ENCODE measurements at places on chromosomes 2 and 18. TPM values are rescaled to one million over a fixed set of nuclear protein-coding genes. Genes with fewer than 3 reads are reported as not detected.

- no peak overlapping the region for H3K4me3 ChIP-seq
- no peaks in the 10 kb centered on the region for H3K36me3 ChIP-seq
- H3K27me3 ChIP-seq, result no peaks in the 10 kb centered on the region
Observed at GRCh38 chr2:102790091-102790455, 28.2 kb downstream of the TMEM182 start.

DNA sequence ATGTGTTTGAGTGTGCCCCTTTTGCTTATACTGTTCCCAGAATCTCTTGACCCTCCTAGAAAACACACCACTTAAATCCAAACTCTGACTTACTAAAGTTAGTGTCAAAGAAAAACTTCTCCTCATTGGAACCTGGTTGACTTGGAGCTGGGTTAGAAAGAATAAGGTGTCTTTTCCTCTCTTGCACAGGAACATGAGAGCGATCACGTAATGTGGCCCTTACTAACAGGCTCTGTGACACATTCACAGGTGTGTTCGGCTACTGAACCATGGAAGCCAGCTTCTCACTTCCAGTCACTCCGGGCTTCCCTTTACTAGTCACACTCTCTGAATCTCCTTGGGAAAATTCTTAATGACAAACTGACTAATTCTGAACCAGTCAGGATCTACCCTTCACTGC is 5.4 kb upstream of the POU3F3 start:
- DNase-seq, result no peak
- H3K4me1 ChIP-seq, result peaks cover 26% of the 10 kb centered on the region
- H3K36me3 ChIP-seq, result no peaks in the 10 kb centered on the region
- no peak overlapping the region for H3K4me3 ChIP-seq
- peaks cover 81% of the 10 kb centered on the region for H3K27me3 ChIP-seq
- no peak overlapping the region for H3K27ac ChIP-seq

DNA sequence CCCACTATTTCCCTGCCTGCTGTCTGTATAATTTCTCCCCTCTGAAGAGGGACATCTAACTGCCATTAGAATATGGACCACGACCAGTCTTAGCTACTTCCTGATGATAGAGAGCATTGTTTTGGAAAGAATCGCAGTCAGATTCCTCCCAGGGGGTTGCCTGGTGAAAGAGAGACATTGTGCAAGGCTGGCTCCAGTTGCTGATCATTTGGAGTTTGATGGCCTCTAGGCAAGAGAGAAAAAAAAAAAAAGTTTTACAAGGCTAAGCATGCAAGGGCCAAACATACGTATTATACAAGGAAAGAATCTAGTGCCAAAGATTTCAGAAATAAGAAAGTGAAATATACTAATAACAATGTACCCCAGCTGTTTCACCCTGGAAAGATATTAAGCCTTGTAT is 182.2 kb downstream of the CMPK2 start:
- no peak overlapping the region for H3K27ac ChIP-seq
- H3K4me1 ChIP-seq, result no peaks in the 10 kb centered on the region
- no peaks in the 10 kb centered on the region for H3K36me3 ChIP-seq
- H3K4me3 ChIP-seq, result no peak overlapping the region

SLC16A14 gene
- 0.56 TPM for total RNA-seq

GRCh38 chr2:1862608-1863280 is 118.4 kb upstream of the PXDN start:
- no peaks in the 10 kb centered on the region for H3K36me3 ChIP-seq
- H3K27ac ChIP-seq, result no peak overlapping the region
- no peak overlapping the region for H3K4me3 ChIP-seq
- no peak for DNase-seq
- H3K4me1 ChIP-seq, result peaks cover 7% of the 10 kb centered on the region
- H3K27me3 ChIP-seq, result peaks cover 64% of the 10 kb centered on the region

GRCh38 chr2:38091760-38092159 is 15.8 kb upstream of the CYP1B1 start:
- no peak overlapping the region for H3K4me3 ChIP-seq
- no peak for DNase-seq
- H3K27me3 ChIP-seq, result peaks cover 16% of the 10 kb centered on the region
- peaks cover 4% of the 10 kb centered on the region for H3K36me3 ChIP-seq
- peak overlapping the region; percentile 40 for H3K27ac ChIP-seq

DNA sequence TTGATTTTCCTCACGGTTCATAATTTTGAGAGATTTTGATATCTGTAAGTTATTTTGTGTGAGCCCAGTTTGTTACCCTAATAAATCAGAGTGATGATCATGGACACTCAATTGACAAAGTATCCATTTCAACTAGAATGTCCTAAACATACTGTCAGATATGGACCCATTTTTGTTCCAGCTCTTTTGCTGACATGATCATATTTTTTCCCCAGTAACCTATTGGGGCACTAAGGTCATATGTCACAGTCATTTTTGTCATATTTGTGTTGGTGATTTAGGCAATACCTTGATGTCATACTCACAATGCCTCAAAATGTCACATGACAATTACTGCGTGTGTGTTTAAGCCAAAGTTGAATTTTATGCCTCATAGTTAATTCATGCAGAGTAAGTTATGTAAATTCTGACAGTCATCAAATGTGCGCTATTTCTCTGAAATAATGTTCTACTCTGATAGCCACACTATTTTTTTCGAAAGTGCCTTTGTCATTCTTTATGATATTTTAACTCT is 218.7 kb downstream of the ARHGAP15 start:
- peaks cover 4% of the 10 kb centered on the region for H3K36me3 ChIP-seq
- DNase-seq, result no peak
- H3K27me3 ChIP-seq, result no peaks in the 10 kb centered on the region
- H3K4me1 ChIP-seq, result peaks cover 6% of the 10 kb centered on the region

DNA sequence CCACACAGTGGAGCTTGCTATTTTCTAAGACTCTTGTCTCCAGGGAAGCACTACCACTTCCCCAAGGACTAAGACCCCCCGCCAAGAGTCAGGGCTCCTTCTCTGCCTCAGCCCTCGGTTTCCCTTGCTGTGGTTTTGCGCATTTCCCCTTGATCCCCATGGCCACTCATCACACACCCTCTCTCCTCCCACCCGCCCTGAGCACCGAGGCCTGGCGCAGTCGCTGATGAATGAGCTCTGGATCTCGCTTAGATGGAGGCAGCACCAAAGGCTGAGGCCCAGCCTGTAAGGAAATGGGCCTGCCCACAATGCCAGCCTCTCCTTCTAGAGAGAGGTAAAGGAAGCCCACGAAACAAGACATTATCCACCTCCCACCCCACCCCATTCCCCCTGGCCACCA is 96.9 kb downstream of the TNS1 start:
- H3K27ac ChIP-seq, result no peak overlapping the region
- peaks cover 15% of the 10 kb centered on the region for H3K27me3 ChIP-seq
- no peaks in the 10 kb centered on the region for H3K36me3 ChIP-seq
- no peaks in the 10 kb centered on the region for H3K4me1 ChIP-seq
- no peak for DNase-seq
- H3K4me3 ChIP-seq, result no peak overlapping the region

- peaks cover 13% of the 10 kb centered on the region for H3K36me3 ChIP-seq
- no peak overlapping the region for H3K27ac ChIP-seq
Observed at GRCh38 chr2:168758970-168759820, 43.2 kb upstream of the NOSTRIN start.

GRCh38 chr2:133568172-133568571 is at the start of gene NCKAP5:
TSS of gene NCKAP5 (minus strand) at chr2:133568463. CDS start at chr2:133517526, 50,937 bp downstream.
- peaks cover 9% of the 10 kb centered on the region for H3K4me1 ChIP-seq
- H3K27me3 ChIP-seq, result peaks cover 10% of the 10 kb centered on the region
- no peak within 1 kb of the TSS for H3K4me3 ChIP-seq
- H3K36me3 ChIP-seq, result no peaks in the 10 kb centered on the region
- no peak within 1 kb of the TSS for H3K27ac ChIP-seq

PXDN gene
- 114 TPM for total RNA-seq

CTAGE1 gene
- not detected for total RNA-seq

DNA sequence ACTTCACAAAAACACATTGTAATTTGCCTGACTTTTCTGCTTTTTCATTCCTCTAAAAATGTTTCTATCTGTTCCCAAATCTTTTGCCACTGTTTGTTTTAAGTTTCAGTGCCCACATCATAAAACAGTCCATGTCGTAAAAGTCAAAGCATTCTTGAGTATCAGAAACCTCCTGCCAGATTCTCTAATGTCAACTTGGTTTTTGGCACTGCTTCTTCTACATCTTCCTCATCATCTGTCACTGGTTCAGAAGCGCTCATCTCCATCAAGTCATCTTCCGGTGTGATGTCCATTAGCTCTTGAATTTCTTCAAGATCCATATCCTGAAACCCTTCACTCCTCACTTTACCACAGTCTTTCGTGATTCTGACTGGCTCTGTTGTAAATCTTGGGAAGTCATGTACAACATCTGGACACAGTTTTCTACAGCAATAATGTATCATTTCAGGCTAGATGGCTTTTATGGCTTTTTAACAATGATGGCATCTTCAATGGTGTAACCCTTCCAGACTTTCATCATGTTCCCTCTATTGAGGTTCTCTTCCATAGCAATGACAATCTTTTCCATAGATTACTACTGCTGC is 19.6 kb downstream of the CUL3 start:
- no peak overlapping the region for H3K4me3 ChIP-seq
- H3K27ac ChIP-seq, result no peak overlapping the region
- DNase-seq, result no peak
- H3K27me3 ChIP-seq, result no peaks in the 10 kb centered on the region
- peaks cover 19% of the 10 kb centered on the region for H3K4me1 ChIP-seq

DNA sequence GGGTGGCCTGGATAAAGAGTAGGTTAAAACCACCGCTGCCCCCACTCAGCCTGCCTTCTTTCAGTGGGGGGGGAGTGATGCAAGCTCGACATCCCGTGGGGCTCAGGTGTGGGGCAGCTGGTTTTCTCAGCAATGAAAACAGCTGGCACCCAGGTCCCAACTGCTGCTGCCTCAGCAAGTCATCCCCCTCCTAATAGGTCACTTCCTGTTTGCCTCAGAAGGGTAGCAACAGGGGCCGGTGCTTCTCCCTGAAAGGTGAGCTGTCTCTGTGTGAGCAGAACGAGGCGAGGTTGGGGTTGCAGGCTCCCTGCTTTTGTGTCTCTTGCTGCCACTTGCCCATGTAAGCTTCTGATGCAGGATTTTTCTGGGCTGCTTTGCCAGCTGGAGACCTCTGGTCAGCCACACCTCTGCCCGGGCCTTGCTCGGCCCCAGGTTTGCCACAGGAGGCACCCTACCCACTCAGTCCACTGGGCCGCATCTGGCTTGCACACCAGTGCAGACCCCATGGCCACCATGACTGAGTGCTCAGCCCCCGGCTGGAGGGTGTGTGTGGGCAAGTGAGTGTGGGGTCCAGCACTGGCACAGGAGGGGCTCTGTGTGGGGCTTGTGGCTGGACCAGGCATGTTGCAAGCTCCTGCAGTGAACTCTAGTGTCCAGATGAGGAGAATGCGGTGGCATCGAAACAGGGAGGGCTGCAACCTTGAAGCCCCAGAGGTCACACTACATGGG is 11.5 kb upstream of the ASB1 start:
- DNase-seq, result no peak
- no peaks in the 10 kb centered on the region for H3K27me3 ChIP-seq
- H3K36me3 ChIP-seq, result peaks cover 4% of the 10 kb centered on the region
- H3K4me3 ChIP-seq, result no peak overlapping the region
- H3K27ac ChIP-seq, result no peak overlapping the region

SPC25 gene
- total RNA-seq, result 3.5 TPM

GRCh38 chr2:241272303-241273209 is 42.9 kb downstream of the HDLBP start:
- peaks cover 54% of the 10 kb centered on the region for H3K36me3 ChIP-seq
- H3K27me3 ChIP-seq, result no peaks in the 10 kb centered on the region
- H3K4me1 ChIP-seq, result peaks cover 44% of the 10 kb centered on the region
- DNase-seq, result peak; percentile 40
- peak overlapping the region; percentile 88 for H3K27ac ChIP-seq
- peak overlapping the region; percentile 92 for H3K4me3 ChIP-seq

- no peaks in the 10 kb centered on the region for H3K36me3 ChIP-seq
- no peak overlapping the region for H3K27ac ChIP-seq
- H3K27me3 ChIP-seq, result peaks cover 19% of the 10 kb centered on the region
Observed at GRCh38 chr2:7020059-7020458, 102.8 kb downstream of the RNF144A start.

- DNase-seq, result no peak
- peaks cover 22% of the 10 kb centered on the region for H3K4me1 ChIP-seq
- H3K36me3 ChIP-seq, result no peaks in the 10 kb centered on the region
- no peak overlapping the region for H3K4me3 ChIP-seq
Observed at GRCh38 chr2:177272765-177273164, 8.2 kb upstream of the NFE2L2 start.

UGT1A4 gene
- 0.12 TPM for total RNA-seq

- no peak overlapping the region for H3K27ac ChIP-seq
- H3K4me1 ChIP-seq, result no peaks in the 10 kb centered on the region
- H3K4me3 ChIP-seq, result no peak overlapping the region
- H3K27me3 ChIP-seq, result no peaks in the 10 kb centered on the region
Observed at GRCh38 chr2:118845522-118846441, 1.7 kb downstream of the EN1 start.

- H3K27ac ChIP-seq, result no peak overlapping the region
- DNase-seq, result no peak
- peaks cover 21% of the 10 kb centered on the region for H3K4me1 ChIP-seq
- H3K27me3 ChIP-seq, result no peaks in the 10 kb centered on the region
Observed at GRCh38 chr2:217846321-217846743, 156.5 kb downstream of the TNS1 start.

- peak overlapping the region; percentile 8 for H3K27ac ChIP-seq
- peak; percentile 9 for DNase-seq
- H3K27me3 ChIP-seq, result no peaks in the 10 kb centered on the region
Observed at GRCh38 chr2:134401789-134402188, 147.9 kb downstream of the MGAT5 start.

- peaks cover 12% of the 10 kb centered on the region for H3K4me1 ChIP-seq
- no peaks in the 10 kb centered on the region for H3K27me3 ChIP-seq
- peaks cover 19% of the 10 kb centered on the region for H3K36me3 ChIP-seq
- H3K4me3 ChIP-seq, result no peak overlapping the region
- H3K27ac ChIP-seq, result no peak overlapping the region
Observed at GRCh38 chr18:74679006-74679678, 81.5 kb downstream of the ZNF407 start.

DNA sequence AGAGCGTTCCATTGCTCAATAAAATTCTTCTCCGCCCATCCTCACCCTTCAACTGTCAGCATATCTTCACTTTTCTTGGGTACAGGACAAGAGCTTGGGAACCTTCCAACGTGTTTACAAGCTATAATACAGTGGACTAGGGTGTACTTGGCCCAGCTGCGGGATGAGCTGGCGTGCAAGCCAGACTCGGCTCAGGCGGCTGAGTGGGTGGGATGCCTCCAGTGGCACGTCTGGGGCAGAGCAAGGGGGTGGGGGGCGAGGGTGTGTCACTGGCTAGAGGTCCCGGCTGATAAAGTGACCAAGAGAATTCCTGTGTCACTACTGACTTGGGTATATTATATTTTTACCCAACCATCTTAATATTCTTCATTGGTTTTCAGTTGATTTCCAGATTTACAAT is 179.7 kb downstream of the EVA1A start:
- no peaks in the 10 kb centered on the region for H3K36me3 ChIP-seq
- H3K4me3 ChIP-seq, result no peak overlapping the region
- H3K4me1 ChIP-seq, result no peaks in the 10 kb centered on the region
- H3K27ac ChIP-seq, result no peak overlapping the region
- no peak for DNase-seq
- H3K27me3 ChIP-seq, result peaks cover 29% of the 10 kb centered on the region

Measured in MCF 10A (cell line).